Smooth muscle cell of the pulmonary artery (primary cell): ENCODE measurements at places on chromosomes 3 and 15. TPM values are rescaled to one million over a fixed set of nuclear protein-coding genes. Genes with fewer than 3 reads are reported as not detected.

B3GALNT1 gene
- total RNA-seq, result 21.2 and 34.3 TPM in 2 replicates

ITIH4 gene
- total RNA-seq, result 2.5 and 2.6 TPM in 2 replicates

ANKRD34C gene
- total RNA-seq, result not detected in 2 replicates

KBTBD13 gene
- total RNA-seq, result not detected in 2 replicates

RAF1 gene
- total RNA-seq, result 97.4 and 125 TPM in 2 replicates

NR1I2 gene
- 0.20 and 0.23 TPM in 2 replicates for total RNA-seq
